ENCODE measurements at places on chromosomes 5 and 9.

GRCh38 chr5:122985006-122985700, 51.4 kb downstream of the PPIC start:
- DNase-seq = no peak

- no peak for DNase-seq
These were observed 37.8 kb downstream of the FAM78A start for GRCh38 chr9:131238402-131239021.

GRCh38 chr5:6674886-6675285, 38.3 kb upstream of the TENT4A start:
- DNase-seq = no peak

DNA sequence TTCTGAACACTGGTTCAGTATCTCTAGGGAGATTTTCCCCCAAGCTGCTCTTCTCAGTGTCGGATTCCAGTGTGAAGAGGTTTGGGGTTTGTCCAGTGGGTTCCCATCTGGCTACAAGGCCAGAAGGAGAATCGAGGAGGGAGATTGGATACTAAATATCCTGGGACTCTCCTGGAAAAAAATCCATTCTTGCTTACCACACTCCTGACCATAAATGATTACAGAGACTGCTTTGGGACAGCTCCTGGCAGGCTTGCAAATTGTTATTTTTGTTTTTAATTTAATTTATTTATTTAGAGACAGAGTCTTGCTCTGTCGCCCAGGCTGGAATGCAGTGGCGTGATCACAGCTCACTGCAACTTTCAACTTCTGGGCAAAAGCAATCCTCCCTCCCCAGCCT, 4.7 kb upstream of the SUSD1 start:
- no peak for DNase-seq

GRCh38 chr9:135117281-135117680, 29.8 kb downstream of the OLFM1 start:
- DNase-seq = no peak

DNA sequence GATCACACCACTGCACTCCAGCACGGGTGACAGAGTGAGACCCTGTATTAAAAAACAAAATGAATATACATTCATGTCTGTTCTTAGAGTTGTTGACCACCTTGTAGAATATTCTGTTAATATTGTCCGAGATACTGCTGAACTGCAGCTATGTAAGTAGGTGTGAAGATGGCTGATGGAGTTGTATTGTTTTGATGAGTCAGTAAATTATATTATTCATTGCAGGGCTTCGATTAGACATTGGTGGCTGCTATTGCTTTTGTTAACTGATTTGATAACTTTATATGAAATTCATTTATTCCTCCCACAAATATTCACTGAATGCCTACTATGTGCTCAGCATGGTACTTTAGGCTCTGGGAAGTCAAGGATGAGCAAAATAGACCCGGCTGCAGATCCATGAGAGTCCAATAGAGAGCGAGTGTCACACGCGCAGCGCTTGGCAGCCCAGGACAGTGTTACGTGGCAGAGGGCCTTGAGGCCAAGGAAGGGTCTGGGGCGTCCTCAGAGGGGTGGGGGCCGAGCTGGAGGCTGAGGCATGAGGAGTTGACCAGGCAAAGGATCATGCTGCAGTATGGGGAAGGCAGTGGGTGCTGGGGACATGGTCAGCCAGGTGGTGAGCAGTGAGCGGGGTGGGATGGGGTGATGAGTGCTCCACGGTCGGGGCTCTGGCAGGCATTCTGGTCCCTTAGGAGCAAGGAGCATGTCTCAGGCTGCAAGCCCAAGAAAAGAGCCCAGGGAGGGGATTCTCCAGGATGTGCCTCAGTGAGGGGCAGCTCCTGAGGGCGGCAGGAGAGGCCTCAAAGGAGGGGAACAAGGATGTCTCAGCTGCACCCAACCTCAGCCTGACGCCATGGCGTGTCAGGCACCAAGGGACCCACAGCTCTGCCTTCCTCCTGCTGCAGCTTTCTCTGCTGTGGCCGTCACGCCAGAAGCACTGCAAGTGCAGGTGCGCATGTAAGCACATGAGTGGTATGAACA, 243.5 kb downstream of the GADD45G start:
- DNase-seq = no peak

- no peak for DNase-seq
These were observed 76.6 kb downstream of the NSUN2 start for GRCh38 chr5:6556089-6556801.

- no peak for DNase-seq
These were observed 24.1 kb upstream of the TCOF1 start for GRCh38 chr5:150333400-150333799.

DNA sequence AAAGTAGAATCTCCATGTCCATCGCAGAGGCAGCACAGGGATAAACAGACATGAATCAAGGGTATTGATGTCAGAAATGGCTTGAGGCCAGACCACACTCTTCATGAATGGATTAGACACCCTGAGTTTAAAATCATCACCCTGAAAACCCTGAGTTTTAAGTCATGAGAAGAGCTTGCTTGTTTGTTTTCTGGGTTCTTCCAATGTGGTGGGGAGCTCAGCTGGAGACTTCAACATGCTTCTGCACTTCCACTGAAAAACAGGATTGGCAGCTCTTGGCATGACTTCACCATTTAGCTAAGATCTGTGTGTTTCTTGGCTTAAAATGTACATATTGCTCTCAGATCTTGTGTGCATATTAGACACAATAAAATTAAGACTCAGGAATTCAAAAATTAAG, 9.8 kb downstream of the GCNT4 start:
- no peak for DNase-seq

- DNase-seq = no peak
These were observed 478.5 kb downstream of the PTPRD start for GRCh38 chr9:10134266-10134665.

- DNase-seq = no peak
These were observed 7.9 kb downstream of the TRMT10B start for GRCh38 chr9:37761511-37761910.

DNA sequence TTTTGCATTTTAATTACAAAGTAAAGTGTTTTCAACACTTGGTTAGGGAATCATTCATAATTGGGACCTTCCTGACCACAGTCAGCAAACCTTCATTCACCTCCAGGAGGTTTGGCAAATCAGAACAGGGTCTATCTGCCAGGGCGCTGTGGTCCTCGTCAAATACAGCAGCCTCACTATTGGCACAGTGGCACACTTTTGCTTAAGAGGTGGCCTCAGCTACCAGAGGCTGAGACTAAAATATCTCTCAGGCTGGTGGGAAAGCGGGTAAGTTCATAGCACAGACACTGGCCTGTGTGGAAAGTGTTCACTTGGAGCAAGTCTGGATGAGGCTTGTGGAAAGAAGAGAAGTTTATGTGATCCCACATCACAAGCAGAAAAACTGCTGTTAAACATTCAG, 268.6 kb upstream of the DAPK1 start:
- no peak for DNase-seq

GRCh38 chr5:147084702-147085101, 150.1 kb upstream of the STK32A start:
- DNase-seq = no peak

DNA sequence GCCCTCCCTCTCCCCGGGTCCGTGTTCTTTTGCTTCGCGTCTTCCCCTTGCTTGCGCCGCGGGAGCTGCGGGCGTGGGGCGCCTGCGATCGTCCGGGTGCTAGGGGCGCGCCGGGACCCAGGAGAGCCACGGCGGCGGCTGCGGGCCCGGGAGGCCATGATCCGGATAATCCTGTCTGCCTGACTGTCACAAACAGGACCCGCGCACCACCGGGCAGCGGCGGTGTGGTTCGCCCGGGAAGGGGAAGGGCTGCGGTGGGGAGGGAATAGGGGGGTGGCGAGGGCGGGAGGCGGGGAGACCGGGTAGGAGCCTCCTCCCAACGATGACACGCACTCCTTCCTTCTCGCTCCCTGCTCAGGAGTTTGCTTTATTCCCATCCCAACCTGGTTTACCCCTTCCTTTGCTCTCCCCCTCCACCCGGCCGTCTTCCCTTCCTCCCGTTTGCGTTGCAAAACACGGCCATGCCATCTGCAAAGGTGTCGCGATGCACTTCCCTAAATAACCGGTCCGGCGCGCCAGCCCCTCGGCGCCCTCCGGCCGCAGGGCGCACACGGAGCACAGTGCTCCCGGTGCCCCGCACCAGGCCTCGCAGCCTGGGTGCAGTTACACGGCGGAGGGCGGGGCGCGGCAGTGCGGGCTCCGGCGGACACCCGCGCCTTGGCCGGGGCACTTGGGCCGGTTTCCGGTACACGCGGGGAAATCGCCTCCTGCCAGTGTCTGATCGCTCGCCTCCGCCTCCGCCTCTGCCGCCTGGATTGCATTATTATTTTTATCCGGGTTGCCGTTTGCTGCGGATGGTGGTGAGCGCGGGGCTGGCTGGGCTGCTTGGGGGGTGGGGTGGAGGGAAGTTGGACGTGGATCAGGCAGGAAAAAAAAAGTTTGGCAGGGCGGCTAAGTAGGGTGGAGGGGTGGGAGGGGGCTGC, 1.5 kb downstream of the SMARCA2 start:
- peak; percentile 84 for DNase-seq

DNA sequence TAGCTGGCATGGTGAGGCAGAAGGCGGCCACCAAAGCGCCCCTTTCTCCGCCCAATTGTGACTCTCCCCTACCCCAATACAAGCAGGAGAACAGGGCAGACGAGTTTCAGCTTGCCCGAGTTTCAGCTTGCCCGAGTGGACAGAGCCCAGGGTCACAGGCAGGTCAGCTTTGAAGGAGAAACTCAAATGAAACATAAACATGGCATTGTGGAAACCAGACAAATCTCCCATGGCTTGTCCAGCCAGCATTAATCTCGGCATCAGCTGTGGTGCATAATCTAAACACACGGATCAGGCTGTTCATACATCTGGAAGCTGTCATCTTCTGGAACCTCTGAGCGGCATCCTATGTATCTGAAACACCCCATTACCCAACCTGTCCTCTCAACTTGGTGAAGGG, 16.9 kb downstream of the PTCH1 start:
- DNase-seq = no peak

DNA sequence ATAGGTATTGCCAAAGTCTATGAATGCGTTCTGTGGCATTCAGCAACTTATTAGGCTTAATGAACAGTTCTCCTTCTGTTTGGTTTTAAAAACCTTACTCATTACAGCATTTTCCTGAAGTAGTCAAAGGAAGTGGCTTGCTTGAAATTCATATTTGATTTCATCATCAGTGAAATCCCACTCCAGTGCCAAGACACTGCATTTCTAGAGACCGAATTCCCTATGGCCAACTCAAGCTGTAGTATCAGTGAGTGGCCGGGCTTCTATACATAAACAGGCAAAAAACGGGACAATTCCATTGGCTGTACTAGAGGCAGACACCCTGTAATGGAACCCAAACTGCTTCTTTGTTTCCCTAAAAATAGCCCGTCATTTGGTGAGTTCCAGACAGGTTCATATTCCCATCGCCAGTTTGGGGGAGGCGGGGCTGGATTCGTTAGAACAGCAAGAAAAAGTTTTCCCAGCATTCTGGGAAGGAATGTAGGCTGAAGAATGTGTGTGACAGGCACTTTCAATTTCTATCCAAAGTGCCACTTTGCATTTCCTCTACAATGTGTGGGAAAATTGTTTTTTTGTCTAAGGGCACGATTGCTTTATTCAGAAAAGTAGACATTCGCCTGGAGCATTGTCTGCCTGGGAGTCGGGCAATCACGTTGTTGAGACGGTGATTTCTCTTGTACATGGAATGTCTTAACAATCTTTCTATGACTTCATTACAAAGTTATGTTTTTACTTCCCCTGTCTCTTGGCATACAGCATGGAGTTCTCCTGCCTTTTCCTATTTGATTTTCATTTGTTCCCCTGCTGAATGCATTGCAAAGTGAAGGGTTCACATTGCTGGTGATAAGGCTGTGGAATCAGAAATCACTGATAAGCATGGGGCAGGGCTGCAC, 141.8 kb upstream of the MAST4 start:
- DNase-seq = no peak

DNA sequence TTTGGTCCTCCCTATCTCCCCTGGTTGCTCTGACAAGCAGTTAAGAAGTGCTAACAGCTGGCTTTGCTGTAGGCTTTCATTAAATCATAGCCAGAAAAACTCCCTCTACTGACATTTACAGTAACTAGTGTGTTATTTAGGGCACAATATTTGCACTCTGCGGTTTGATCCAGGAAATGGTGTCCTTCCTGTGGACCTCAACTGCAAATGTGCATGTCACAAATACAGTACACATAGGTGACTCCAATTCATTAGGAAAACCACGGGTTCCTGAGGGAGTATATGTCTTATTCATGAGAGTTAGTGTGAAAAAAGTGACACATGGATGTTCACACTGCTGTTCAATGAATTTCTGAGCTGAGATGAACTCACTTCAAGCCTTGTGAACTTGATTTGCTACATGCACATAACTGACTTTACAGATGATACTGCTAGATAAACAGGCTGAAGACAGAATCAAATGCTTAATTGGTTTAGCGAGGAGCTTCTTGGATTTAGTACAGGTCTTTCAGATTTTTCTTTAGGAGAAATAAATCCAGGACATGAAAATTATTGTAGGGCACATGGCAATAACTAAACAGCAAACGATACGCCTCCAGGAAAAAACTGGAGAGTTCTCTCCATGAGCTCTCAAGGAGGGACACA, 281.5 kb downstream of the EFNA5 start:
- DNase-seq = no peak

- DNase-seq = no peak
These were observed 72.4 kb downstream of the ZCCHC7 start for GRCh38 chr9:37192803-37193202.

- DNase-seq = no peak
These were observed 85.3 kb downstream of the SPATA31D1 start for GRCh38 chr9:82073551-82074543.

DNA sequence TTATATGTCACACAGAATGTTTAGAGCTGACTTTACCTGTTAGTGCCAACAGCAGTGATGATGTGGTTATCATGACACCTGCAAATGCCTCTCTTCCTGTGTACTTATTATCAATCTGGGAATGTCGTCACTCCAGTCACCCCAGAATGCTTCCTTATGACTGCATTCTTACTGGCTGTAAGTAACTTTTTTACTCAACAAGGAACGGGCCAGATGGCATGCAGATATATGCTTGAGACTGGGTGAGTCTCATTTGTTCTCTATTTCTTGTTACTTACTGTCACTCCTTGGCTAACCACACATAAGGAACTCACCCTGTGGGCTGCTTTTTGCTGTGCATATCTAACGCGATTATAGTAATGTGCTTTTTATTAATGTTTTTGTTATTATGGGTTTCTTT, 385.5 kb upstream of the MEF2C start:
- no peak for DNase-seq

GRCh38 chr9:3773362-3774060, 247.7 kb upstream of the RFX3 start:
- no peak for DNase-seq

DNA sequence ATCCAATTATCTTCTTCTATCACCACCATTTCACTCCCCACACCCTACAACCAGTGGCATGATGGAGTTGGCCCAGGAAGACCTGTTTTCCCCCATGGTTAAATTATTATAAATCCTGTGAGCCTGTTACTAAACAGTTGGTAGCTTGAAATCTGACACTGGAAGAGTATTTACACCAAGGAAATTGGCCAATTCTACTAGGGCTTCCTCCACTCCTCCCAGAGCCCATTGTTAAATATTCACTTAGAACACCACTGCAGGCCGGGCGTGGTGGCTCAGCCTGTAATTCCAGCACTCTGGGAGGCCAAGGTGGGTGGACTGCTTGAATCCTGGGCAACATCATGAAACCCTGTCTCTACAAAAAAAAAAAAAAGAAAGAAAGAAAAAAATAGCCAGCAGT, 32.4 kb upstream of the CKS2 start:
- no peak for DNase-seq

- no peak for DNase-seq
These were observed 253.7 kb downstream of the ICE1 start for GRCh38 chr5:5676218-5676617.

Data from hepatocyte (in vitro differentiated cells).